NCI-H345 (cell line): ENCODE measurements at places on chromosomes 7 and 10.

- no peak for DNase-seq
Observed at GRCh38 chr10:120998251-120998650, 147.1 kb downstream of the WDR11 start.

DNA sequence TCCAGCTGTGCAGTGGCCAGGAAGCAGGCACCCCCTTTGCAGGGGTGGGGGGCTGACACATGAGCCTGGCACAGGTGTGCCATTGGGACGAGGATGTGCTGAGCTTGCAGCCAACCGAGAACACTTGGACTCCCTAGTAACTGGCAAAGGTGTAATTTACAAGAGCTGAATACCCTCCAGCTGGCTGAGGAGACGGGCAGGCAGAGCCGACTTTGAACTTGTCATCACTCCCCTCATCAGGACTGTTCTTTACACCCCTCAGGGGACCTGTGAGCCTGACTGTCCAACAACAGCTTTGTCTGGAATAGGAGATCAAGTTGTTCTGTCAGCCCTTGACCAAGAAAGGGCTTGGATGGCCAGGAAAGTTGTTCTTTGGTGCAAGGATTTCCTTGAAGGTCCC is 61.2 kb downstream of the CDH23 start:
- DNase-seq, result no peak

DNA sequence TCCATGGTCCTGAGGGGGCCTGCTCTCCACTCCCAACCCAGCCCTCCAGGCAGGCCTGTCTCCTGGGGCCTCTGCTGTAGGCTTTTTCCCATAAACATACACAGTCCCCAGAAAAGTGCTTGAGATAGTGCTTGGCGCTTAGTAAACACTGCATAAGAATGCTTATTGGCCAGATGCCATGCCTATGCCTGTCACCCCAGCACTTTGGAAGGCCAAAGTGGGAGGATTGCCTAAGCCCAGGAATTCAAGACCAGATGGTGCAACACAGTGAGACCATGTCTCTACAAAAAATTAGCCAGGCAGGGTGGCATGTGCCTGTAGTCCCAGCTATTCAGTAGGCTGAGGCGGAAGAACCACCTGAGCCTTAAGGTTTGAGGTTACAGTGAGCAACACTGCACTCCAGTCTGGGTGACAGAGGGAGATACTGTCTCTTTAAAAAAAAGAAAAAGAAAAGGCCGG is 24.6 kb upstream of the ASL start:
- peak; percentile 53 for DNase-seq

GRCh38 chr7:9961161-9961922 is 1012.3 kb upstream of the PHF14 start:
- DNase-seq, result no peak

GRCh38 chr10:5064656-5065055 is 29.6 kb upstream of the AKR1C3 start:
- no peak for DNase-seq

- DNase-seq, result no peak
Observed at GRCh38 chr10:101611096-101611905, 23.2 kb downstream of the DPCD start.

DNA sequence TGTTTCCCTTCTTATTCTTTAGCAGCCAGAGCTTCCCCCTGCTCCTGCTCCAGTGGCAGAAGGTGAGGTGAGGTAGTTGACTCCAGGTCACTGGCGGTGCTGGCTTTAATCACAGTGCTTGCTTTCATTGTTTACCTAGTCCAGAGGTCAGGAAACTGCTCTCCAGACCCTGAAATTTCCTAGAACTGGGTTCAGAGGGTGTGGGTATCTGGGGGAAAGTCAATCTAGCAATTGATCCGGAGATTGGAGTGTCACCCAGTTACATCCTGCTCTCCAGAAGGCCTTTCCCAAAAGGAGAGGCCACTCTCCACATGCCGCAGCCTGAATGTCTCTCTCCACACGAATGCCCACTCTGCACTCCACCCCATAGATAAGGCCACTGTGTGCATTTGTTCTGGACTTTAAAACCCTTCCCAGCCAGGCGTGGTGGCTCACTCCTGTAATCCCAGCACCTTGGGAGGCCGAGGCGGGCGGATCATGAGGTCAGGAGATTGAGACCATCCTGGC is 2.1 kb upstream of the MBL2 start:
- no peak for DNase-seq
